ENCODE measurements at places on chromosomes 11 and 22. TPM values are rescaled to one million over a fixed set of nuclear protein-coding genes. Genes with fewer than 3 reads are reported as not detected.

- DNase-seq: no peak
Measured at GRCh38 chr11:110286298-110287040, 9.9 kb downstream of the RDX start.

DNA sequence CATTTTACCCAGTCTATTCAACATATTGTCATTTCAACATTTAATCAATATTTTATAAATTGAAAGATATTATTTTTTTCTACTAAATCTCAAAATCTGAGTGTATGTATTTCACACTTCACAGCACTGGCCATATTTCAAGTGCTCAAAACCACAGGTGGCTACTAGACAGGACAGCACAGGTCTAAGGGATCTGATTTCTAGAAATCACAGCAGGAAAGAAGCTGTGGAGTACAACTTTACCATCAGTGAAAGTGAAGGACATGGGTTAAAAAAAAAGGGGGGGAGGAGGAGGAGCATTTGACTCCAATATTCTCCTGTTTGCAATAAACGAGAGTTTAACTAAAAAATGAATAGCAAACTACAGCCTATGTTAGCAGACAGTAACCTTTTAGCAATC, 4.5 kb downstream of the PRDM10 start:
- DNase-seq: no peak

The RIMBP3B gene
- total RNA-seq: not detected

DNA sequence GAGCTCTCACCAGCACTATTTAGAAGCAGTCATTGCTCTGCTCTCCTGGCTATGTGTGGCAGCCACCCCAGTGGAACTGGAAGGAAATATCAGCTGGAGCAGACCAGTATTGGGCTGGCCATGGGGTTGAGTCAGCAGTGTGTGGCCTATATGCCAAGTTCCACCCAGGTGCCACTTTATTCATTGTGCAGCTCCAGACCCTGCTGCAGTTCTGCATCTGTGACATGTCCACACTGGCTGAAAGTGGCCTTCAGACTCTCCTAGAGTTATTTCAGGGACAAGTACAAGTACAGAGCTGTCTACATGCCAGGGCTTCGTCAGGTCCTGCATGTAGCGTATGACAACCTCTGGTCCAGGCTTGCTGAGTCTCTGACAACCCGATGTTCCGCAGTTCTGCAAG, 55.2 kb downstream of the CABIN1 start:
- DNase-seq: no peak

DNA sequence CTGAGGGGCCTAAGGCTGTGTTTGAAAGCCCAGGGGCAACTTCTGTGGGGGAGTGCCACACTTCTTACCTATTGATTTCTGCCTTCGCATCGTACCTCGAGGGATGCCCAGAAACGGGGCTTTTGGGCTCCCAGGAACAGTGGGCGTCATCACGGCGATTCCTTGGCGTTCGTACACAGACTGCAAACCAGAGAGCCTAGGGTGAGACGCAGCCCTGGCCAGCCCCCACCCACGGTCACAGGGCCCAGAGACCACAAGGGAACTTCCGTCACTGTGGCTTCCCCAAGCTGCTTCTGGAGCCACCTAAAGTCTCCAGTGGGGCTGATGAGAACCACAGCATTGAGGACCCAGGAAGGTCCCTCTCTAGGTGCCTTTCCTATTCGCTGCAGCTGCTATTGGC, 91.9 kb downstream of the CTTN start:
- DNase-seq: no peak

- DNase-seq: no peak
Measured at GRCh38 chr11:116473206-116473769, 299.5 kb downstream of the BUD13 start.

DNA sequence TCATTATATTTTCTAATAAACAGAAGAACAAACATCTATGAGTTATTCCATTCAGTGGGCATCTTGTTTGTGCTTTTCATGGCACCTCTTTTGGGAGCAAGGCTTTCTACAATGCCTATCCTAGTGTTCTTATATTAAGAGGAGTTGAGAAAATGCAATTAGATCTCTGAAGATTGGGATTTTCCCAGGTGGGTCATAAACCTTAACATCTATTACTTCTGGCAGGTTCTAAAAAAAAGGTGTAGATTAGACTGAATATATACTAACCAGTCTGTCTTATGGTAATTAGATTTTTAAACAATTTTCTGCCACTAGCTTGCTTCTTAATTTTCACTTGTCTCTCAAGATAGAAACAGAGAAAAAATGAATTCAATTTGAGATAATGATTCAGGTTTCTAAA, 128.3 kb downstream of the NAV2 start:
- no peak for DNase-seq

DNA sequence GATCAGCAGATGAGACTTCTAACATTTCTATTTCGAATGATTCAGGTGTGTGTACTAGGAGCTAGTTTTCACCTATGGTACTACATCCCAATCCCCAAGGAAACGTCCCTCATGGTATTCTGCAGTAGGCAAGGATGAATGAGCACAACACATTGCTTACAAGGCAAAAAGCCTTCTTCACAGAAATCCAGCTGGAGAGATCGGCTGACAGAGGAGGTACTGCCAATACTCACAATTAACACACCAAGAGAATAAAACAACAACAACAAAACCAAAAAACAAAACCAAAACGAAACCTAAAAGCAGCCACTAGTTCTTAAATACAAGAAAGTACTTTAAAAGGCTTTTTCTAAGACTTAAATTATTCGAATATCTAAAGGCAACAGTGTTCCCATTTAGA, 101.4 kb downstream of the PICALM start:
- no peak for DNase-seq

The MIOX gene
- total RNA-seq: not detected
